Uterus (tissue), 4 donors: ENCODE measurements at places on chromosomes 4 and X. TPM values are rescaled to one million over a fixed set of nuclear protein-coding genes. Genes with fewer than 3 reads are reported as not detected.

GRCh38 chrX:132877954-132878536 lies 80.4 kb downstream of the HS6ST2 start:
- no peak for DNase-seq
- no peaks in the 10 kb centered on the region for H3K4me1 ChIP-seq
- no peak overlapping the region for H3K27ac ChIP-seq
- H3K36me3 ChIP-seq: no peaks in the 10 kb centered on the region

- H3K4me1 ChIP-seq: no peaks in the 10 kb centered on the region
- no peak overlapping the region for H3K27ac ChIP-seq
- no peak for DNase-seq
- H3K4me3 ChIP-seq: no peak overlapping the region
- no peaks in the 10 kb centered on the region for H3K36me3 ChIP-seq
These were observed 31.7 kb downstream of the TXK start for GRCh38 chr4:48102303-48102702.

- H3K36me3 ChIP-seq: no peaks in the 10 kb centered on the region
- DNase-seq: no peak
- no peaks in the 10 kb centered on the region for H3K4me1 ChIP-seq
- no peak overlapping the region for H3K4me3 ChIP-seq
- H3K27me3 ChIP-seq: no peaks in the 10 kb centered on the region
- H3K27ac ChIP-seq: no peak overlapping the region
These were observed 50.4 kb upstream of the TBL1X start for GRCh38 chrX:9414416-9414815.

Gene FOXP3
- total RNA-seq: not detected

DNA sequence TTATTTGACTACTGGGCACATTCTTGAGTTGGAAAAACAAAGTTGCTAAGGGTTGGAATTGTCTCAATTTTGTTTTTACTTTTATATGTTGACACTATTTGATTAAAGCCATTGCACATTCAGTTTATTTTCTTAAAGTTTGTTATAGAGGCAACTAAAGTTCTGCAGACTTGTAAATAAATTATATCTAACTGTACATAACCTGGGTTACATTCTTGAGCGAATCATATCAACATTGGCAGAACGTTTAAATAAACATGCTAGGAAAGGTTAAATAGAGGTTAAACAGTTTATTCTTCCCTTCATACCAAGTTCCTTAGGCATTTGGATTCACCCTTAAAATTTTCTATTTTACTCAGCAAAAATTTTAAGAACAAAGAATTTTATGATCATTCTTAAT lies 74.5 kb downstream of the UCHL1 start:
- H3K4me3 ChIP-seq: no peak overlapping the region
- H3K27me3 ChIP-seq: no peaks in the 10 kb centered on the region
- H3K4me1 ChIP-seq: no peaks in the 10 kb centered on the region
- H3K27ac ChIP-seq: no peak overlapping the region
- DNase-seq: no peak
- H3K36me3 ChIP-seq: no peaks in the 10 kb centered on the region

DNA sequence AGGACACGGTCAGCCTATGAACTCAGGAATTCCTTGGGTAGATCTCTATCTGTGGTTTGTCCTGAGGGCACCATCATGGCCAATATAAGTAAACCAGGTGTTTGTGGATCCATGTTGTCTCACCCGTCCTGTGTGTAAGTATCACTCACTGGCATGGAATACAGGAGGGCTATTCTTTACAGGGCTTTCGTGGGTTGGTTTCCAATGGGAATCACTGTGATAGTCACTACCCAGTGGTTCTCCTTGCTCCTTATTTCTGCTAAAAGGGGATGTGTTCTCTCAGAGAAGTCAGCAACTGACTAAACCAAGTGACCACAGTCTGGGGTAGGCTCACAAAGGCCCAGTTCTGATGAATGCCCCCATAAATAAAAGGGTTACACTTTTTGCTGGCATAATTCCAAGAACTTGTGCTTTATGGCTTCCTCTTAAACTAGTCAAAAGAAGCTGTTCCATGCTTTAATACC lies 236.7 kb upstream of the JADE1 start:
- DNase-seq: no peak
- H3K27ac ChIP-seq: peak overlapping the region; percentile 13
- H3K27me3 ChIP-seq: no peaks in the 10 kb centered on the region
